ENCODE measurements at places on chromosomes 1 and 21. TPM values are rescaled to one million over a fixed set of nuclear protein-coding genes. Genes with fewer than 3 reads are reported as not detected.

Gene OR10J1
- not detected for total RNA-seq

Gene KCNE2
- under 0.01 TPM for total RNA-seq

Gene UBL4B
- 0.41 TPM for total RNA-seq

Gene ABCA4
- total RNA-seq: 0.82 TPM

Gene HAO2
- total RNA-seq: under 0.01 TPM

Gene GOLT1A
- 0.41 TPM for total RNA-seq

Gene RPE65
- 0.41 TPM for total RNA-seq

Gene LCE6A
- total RNA-seq: not detected

Gene HLX
- total RNA-seq: 0.82 TPM

Gene NLRP3
- 0.82 TPM for total RNA-seq

Gene TRABD2B
- total RNA-seq: under 0.01 TPM

Gene PTPRU
- 30.2 TPM for total RNA-seq

Gene EVA1B
- 3.7 TPM for total RNA-seq

Gene CYP4X1
- 18.3 TPM for total RNA-seq

Gene TRIM62
- total RNA-seq: 3.3 TPM

Gene AMY1C
- not detected for total RNA-seq

Gene CD53
- 9.8 TPM for total RNA-seq

Gene BMP8A
- 0.41 TPM for total RNA-seq

Gene CYP4A11
- total RNA-seq: not detected

Gene GCSAML
- 0.41 TPM for total RNA-seq

Gene GPR157
- total RNA-seq: 0.41 TPM

Gene PDPN
- 4.1 TPM for total RNA-seq

Gene OR2T33
- total RNA-seq: not detected

Gene TAS1R3
- total RNA-seq: 0.41 TPM

Gene PROX1
- 6.5 TPM for total RNA-seq

Gene IQCC
- 3.3 TPM for total RNA-seq

Gene AADACL4
- total RNA-seq: not detected

Gene SLC6A9
- 2.9 TPM for total RNA-seq

Gene FCGR3B
- 0.82 TPM for total RNA-seq

Gene ARHGAP30
- 0.82 TPM for total RNA-seq

Gene CAMTA1
- total RNA-seq: 127 TPM

Gene TMEM125
- 0.82 TPM for total RNA-seq

Gene IL10
- total RNA-seq: 0.41 TPM

Gene LCA5L
- total RNA-seq: under 0.01 TPM

Gene VASH2
- 28.1 TPM for total RNA-seq

Gene MTARC1
- 19.6 TPM for total RNA-seq

Gene PPIE
- 25.3 TPM for total RNA-seq

Gene RAB7B
- under 0.01 TPM for total RNA-seq

Gene RNU1-4
- total RNA-seq: under 0.01 TPM

Gene SPRR2E
- not detected for total RNA-seq

Gene HES2
- not detected for total RNA-seq

Gene MSH4
- total RNA-seq: 1.6 TPM

Gene AK5
- total RNA-seq: 40.4 TPM

Gene RRAGC
- total RNA-seq: 18.8 TPM

Gene HSD11B1
- total RNA-seq: not detected

Gene ACTL8
- total RNA-seq: under 0.01 TPM

Gene IL22RA1
- total RNA-seq: not detected

Data from frontal cortex (tissue), 4 donors.